Activated CD4-positive, alpha-beta T cell treated with anti-CD3 and anti-CD28 coated beads, Interleukin-2, amount 50 U/mL, for 16 hours (primary cell): ENCODE measurements at places on chromosomes 7 and 10.
A peak's percentile ranks its signal among the peaks of the same experiment; 100 is the strongest.

- no peak for DNase-seq
Observed at GRCh38 chr7:74475987-74476350, 22.3 kb downstream of the GTF2IRD1 start.

DNA sequence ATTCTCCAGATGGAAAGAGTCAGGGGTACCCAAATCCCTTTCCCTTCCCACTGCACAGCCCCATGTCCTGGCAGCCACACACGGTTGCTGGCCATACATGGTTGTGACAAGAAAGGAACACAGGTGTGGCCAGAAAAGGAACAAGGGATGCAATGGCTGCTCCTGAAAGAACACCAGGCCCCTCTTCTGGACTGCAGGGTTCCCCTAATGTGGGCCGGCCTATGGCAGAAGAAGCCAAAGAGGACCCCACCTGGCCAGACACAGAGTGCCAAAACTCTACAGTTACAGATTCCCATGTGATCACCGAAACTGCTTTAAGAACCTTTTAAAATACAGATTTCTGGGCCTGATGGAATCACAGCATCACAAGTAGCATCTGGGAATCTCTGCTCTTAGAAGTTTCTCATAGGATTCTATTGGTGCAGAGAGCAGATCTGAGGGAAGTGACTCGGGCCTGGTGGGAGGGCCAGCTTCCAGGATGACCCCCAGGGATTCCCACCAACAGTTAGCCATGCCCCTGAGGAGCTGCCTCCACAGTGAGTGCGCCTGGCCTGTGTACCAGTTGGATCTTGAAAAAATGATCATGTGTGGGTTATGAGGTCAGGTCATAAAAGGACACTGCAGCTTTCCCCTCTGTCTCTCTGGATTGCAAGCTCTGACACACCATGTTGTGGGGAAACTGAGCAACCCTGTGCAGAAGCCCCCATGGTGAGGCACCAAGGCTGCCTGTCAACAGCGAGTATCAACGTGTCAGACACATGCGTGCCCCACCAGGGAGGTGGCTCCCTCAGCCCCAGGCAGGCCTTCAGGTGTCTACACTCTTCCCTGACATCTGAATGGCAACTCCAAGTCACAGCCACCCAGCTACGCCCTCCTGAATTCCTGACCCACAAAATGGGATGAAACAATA is 89.6 kb upstream of the LANCL2 start:
- DNase-seq = no peak

DNA sequence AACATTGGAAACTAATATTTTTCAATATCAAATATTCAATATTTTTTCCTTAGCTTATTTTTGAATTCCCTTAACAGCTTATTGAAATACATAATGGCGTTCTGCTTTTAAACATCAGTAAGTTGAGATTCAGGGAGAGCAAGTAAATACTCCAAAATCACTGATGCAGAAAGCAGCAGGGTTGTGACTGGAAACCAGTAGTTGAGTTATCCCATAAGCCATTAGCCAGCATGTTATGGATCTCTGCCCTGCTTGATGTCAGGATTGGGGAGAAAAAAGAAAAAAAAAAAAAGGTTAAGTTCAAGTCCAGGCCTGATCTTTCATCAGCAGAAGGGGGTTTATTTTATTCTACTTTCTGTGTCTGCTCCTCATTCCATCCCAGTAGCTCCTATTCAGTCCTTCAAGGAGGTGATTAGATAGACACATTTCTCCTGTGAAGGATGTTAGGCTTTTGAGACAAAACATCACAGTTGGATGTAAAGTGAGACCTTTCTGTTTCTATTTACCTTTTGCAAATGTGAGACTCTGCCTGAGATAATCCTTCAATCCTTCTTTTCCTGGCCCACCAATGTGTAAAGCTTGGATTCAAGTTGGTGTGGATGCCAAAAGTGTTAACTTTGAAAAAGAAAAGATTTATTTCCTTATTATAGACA is 110.9 kb upstream of the HDAC9 start:
- DNase-seq = no peak

- no peak for DNase-seq
Observed at GRCh38 chr7:129168231-129169021, 20.0 kb upstream of the SMO start.

GRCh38 chr10:110209926-110210673 is 2.7 kb downstream of the MXI1 start:
- no peak for DNase-seq

DNA sequence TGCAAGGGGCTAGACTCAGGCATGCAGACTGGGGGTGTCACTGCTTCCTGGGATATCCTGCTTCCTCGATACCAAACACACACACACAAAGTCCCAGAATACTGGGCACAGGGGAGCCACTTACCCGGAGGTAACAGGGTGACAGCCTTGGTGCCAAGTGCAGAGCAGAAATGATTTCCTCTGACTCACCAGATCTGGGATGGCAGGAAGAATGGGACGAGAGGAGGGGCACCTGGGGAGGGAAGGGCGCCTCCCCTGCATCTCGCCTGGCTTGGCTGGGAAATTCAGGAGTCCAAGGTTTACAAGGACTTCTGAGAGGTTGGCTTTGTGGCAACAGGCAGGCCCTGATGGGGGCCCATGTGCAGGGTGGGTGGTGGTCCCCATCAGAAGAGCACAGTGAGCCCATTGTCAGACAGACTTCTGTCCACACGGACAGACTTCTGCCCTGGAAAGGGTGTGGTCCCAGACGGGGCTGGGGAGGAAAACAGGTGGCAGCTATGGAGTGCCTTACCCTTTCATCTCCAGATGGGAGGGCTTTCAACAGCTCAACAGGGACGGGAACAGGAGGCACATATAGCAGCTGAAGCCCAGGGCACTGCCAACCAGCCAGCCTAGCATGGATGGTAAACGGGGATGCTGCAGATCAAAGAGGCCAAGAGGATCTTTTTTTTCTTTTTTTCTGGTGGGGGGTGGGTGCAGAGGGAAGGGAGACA is 9.7 kb upstream of the CCL24 start:
- DNase-seq = no peak

GRCh38 chr7:70590126-70590854 is 541.7 kb upstream of the GALNT17 start:
- DNase-seq = no peak

- DNase-seq = peak; percentile 52
Observed at GRCh38 chr10:32318476-32318896, 28.5 kb downstream of the EPC1 start.

DNA sequence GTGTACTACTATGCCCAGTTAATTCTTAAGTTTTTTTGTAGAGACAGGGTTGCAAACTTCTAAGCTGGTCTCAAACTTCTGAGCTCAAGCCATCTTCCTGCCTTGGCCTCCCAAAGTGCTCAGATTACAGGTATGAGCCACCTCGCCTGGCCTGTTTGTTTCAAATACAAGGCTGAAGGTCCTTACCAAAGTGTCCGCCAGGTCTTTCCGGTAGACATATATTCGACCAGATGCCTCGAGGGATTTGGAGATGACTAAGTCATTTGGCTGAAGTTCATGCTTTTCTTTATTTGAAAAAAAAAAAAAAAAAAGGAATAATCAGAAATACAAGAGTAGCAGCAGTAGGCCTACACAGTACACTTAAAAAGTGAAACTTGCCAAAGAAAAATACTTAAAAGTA is 204.5 kb upstream of the CDCA7L start:
- DNase-seq = no peak

DNA sequence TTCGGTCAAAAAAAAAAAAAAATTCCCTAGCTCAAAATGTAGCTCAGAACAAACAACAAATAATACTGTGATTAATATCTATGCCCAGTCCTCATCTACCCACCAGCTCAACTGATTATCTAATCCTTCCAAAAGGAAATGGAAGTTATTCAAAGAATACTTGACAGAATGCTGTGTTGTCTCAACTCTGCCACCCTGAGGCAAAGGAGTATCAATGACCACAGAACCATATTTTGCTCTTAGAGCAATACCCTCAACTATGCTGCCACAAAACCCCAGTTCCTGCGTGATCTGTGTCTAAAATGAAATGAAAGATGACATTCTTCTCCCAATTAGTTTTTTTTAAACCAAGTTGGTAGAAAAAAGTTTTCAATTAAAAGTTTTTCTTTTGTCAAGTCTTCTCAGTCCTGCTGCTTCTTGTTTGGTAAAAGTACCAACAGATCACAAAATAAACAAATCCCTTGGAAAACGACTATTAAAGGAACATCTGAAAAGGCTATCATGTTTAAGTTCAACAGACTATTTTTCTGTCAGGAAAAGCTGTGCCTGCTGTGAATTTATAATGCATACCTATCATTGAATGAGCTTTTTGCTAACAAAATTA is 21.6 kb downstream of the RBM28 start:
- peak; percentile 35 for DNase-seq

GRCh38 chr10:113704637-113705343 is 25.1 kb downstream of the CASP7 start:
- peak; percentile 24 for DNase-seq

DNA sequence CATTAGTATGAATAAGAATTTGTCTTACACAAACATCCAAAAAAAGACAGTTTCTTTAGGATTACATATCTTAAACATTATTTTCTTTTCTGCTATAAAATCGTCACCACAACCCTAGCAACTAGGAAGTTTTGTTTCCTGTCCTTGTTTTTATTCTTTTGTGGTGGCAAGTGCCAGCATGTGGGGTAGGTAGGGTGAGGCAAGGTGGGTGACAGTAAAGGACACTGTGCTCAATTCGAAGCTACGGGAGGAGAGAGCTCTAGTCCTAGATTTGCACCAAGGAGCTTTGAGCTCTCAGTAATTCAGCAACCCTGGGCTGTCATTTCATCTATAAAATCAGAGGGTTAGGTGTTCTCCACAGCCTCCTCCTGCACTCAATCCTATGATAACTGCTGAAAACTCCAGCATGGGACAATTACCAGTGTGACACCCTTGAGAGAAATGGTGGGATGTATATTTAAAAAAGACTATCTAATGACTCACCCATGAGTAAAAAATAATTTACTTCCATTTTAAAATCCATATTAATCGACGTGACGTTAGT is 187.1 kb downstream of the FAM107B start:
- DNase-seq = no peak

DNA sequence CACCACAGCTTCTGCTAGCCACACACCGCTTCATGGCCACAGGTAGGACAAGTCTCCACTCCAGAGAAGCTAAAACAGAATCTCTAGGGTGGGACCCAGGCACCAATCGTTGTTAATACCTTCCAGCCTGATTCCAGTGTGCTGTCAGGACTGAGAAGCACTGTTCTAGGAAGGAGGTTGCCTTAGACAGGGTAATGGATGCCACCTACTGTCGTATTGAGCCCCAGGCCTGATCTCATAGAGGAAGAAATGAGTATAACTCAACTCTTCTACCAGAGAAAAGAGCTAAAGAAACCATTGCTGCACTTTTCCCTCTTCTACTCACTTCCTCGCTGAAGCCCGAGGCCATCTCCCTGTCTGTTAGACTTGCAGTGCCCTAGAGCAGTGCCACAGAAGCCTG is 31.8 kb downstream of the CNNM1 start:
- DNase-seq = no peak

DNA sequence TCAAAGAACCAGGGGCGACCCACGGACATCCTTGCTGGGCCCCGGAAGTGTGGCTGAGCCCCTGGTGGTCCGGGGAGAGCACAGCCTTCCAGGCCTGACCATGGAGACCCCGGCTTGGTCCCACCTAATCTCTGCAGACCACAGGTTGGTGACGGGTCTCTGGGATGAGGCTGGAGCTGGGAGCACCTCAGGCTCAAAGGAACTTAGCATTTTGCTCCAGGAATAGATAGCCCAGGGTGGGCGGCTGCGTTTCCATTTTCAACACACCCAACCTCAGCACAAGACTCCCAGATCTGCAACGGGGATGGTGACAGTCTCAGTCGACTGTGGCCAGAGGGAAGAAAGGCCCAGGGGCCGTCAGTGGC is 58.5 kb downstream of the FOXL3 start:
- DNase-seq = no peak

- no peak for DNase-seq
Observed at GRCh38 chr10:128877141-128877540, 589.9 kb upstream of the MGMT start.

DNA sequence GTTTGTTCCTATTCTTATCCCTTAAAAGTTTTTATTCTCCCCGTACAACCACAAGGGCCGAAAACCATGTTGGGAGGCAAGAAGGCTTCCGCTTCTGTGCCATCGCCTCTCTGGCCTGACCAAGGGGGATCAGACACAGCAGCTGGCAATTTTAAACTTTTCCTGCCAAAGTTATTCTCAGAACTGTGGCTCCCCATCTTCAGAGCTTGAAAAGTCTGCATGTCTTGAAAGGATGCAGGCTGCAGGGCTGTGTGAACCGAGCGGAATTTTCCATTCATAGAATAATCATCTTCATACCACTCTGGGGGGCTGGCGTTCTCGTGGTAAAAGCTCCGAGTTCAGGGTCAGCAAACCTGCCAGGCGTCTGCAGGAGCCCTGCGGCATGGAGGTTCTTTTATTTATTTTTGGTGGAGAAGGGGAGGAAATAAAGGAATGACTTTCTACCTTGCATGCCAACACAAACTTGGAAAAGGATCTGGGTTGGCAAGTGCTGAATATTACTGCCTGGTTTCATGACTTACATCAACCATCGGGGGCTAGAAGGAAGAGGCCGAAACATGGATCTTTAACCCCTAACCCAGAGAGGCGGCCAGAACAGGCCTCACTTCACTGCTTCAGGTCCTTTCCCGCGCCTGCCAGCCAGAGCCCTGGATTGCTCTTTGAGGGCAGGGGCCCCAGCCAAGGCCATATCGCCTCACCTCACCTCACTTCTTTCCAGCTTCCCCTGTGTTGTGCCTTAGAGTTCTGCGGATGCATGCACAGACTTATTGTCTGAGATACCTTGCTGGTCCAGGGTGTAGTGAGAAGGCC is 3.0 kb upstream of the NANOS1 start:
- no peak for DNase-seq

- DNase-seq = no peak
Observed at GRCh38 chr10:15824498-15824897, 35.8 kb downstream of the MINDY3 start.

DNA sequence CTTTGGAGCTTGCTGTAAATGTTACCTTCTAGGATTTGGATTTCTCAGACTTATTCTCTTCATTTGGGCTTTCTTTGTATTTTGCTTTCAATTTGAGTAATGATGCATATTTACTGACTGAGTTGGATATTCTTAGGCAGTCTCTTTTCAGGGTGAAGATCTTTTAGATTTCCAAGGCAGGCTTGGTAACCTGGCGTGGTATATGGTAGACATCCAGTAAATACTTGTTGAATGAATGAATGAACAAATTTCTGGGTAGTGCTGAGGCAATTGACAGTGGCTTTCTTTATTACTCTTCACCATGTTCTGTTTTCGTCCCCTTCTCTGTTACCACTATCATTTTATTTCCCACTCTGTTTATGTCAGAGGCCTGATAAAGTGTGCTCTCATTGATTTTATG is 27.1 kb downstream of the BBS9 start:
- DNase-seq = no peak

- no peak for DNase-seq
Observed at GRCh38 chr10:18668026-18668425, 8.8 kb downstream of the ARL5B start.

DNA sequence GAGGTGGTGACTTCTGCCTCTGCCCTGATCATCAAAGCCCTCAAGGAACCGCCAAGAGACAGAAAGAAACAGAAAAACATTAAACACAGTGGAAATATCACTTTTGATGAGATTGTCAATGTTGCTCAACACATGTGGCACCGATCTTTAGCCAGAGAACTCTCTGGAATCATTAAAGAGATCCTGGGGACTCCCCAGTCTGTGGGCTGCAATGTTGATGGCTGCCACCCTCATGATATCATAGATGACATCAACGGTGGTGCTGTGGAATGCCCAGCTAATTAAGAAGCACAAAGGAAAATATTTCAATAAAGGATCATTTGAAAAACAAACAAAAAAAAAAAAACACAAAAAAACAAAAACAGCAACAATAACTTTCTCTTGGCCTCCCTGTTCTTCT is 59.5 kb upstream of the TOMM7 start:
- DNase-seq = no peak

GRCh38 chr7:120862987-120863590 is 5.1 kb upstream of the TSPAN12 start:
- DNase-seq = no peak

GRCh38 chr10:13331646-13332045 is 16.4 kb downstream of the SEPHS1 start:
- DNase-seq = no peak
